Esophagus squamous epithelium (tissue), 5 donors: ENCODE measurements at places on chromosomes 3 and 15. TPM values are rescaled to one million over a fixed set of nuclear protein-coding genes. Genes with fewer than 3 reads are reported as not detected.

GRCh38 chr15:83275412-83275811 lies 9.1 kb downstream of the BNC1 start:
- no peak for DNase-seq

GRCh38 chr3:182451871-182452270 lies 341.4 kb upstream of the ATP11B start:
- DNase-seq: no peak

- DNase-seq: no peak
Measured at GRCh38 chr3:17070161-17070959, 185.6 kb downstream of the PLCL2 start.

DNA sequence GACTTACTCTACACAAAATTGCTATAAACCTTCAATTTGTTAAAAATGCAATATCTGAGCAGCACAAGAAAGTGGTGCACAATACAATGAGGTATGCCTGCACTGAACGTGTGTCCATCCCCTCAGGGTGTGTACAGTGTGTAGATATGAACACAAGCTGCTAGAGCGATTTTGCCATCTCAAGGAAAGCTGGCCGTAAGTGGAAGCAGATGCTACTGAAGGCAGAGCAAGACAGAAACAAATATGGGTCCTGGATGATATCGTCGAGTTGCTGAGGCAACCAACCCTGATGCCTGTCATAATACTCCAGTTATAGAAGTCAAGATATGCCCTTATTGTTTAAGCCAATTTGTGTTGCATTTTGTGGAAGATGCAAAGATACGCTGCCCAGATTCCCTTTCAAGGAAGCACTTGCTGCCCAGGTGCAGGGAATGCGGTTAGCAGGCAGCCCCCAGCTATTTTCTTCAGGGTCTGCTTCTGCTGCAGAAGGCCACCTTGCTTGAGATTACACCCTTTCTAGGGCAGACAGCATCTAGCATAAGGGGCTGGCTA lies 25.8 kb upstream of the EHHADH start:
- no peak for DNase-seq

DNA sequence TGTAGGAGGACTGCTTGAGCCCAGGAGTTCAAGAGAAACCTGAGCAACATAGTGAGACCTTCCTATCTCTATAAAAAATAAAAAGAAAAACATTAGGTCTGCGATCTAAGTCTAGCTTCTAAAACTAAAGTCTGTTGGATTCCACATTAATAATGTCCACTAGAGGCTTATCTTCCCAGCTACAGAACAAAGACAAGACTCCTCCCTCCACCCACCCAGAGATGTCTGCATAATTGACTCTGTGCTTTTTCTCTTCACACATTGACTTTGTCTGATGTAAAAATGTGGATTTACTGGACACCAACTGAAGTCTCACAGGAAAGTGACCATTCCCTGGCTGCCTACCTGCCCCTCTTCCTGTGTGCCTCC lies 91.8 kb downstream of the ATP10A start:
- DNase-seq: no peak

- no peak for DNase-seq
Measured at GRCh38 chr15:63985221-63986184, 60.8 kb downstream of the DAPK2 start.

GRCh38 chr3:171832989-171833388 lies 10.2 kb upstream of the TMEM212 start:
- DNase-seq: no peak

- DNase-seq: no peak
Measured at GRCh38 chr3:170745211-170745718, 124.7 kb downstream of the RPL22L1 start.

SLC24A5 gene
- total RNA-seq: not detected

SLC25A36 gene
- 9.9 TPM for total RNA-seq

ALPK3 gene
- total RNA-seq: 3.5 TPM

FOXB1 gene
- total RNA-seq: not detected
